ENCODE measurements at places on chromosomes 1 and 21. TPM values are rescaled to one million over a fixed set of nuclear protein-coding genes. Genes with fewer than 3 reads are reported as not detected.
A peak's percentile ranks its signal among the peaks of the same experiment; 100 is the strongest.

- no peak for DNase-seq
Observed at GRCh38 chr1:218529646-218530300, 184.6 kb downstream of the TGFB2 start.

The MCL1 gene
- polyA plus RNA-seq: 200 TPM

- DNase-seq: no peak
Observed at GRCh38 chr1:185049670-185050069, 4.3 kb downstream of the RNF2 start.

The VTCN1 gene
- polyA plus RNA-seq: 24.9 TPM

- no peak for DNase-seq
Observed at GRCh38 chr1:204600968-204601367, 84.6 kb downstream of the LRRN2 start.

DNA sequence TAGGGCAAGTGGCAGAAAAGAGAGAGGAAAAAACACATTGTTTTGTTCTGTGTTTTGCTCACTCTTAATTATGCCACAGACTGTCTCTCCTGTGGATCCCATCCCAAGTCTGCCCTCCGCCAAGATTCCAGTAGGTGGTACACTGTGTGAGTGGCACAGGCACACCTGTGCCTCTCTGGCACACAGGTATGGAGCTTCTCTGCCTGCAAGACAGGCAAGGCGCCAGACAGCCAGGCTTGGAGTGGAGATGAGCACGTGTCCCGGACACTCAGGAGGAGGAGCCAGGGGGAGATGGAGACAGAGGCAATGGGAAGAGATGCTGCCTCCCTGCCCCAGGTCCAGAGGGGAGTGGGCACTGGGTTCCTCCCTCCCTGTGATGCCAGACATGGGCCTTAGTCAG lies 6.5 kb upstream of the GRIK3 start:
- no peak for DNase-seq

The GPR52 gene
- polyA plus RNA-seq: not detected

GRCh38 chr1:235253219-235253962 lies 74.6 kb downstream of the ARID4B start:
- DNase-seq: peak; percentile 50

The PCSK9 gene
- 0.95 TPM for polyA plus RNA-seq

- no peak for DNase-seq
Observed at GRCh38 chr1:85091671-85092280, 43.5 kb upstream of the MCOLN3 start.

The CFAP57 gene
- 5.4 TPM for polyA plus RNA-seq

The PLA2G2C gene
- 0.10 TPM for polyA plus RNA-seq

- DNase-seq: no peak
Observed at GRCh38 chr1:178071811-178072210, 22.1 kb upstream of the RASAL2 start.

The ACTL8 gene
- not detected for polyA plus RNA-seq

- DNase-seq: no peak
Observed at GRCh38 chr1:47406966-47407365, 9.1 kb upstream of the FOXE3 start.

DNA sequence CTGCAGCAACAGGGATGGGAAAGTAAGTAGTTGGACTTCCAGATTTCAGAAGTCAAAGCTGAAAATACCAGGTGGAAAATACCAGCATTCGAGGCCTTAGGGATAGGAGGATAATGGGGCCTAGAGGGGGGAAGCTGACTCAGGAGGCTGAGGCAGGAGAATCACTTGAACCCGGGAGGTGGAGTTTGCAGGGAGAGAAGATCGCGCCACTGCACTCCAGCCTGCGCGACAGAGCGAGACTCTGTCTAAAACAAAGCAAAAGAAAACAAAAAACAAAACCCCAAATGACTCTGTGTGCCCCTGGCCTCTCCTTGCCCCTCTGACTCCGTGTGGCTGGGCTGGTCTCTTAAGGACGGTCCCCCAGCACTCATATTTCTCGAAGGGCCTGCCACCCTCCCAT lies 3.4 kb downstream of the SH2D2A start:
- no peak for DNase-seq

DNA sequence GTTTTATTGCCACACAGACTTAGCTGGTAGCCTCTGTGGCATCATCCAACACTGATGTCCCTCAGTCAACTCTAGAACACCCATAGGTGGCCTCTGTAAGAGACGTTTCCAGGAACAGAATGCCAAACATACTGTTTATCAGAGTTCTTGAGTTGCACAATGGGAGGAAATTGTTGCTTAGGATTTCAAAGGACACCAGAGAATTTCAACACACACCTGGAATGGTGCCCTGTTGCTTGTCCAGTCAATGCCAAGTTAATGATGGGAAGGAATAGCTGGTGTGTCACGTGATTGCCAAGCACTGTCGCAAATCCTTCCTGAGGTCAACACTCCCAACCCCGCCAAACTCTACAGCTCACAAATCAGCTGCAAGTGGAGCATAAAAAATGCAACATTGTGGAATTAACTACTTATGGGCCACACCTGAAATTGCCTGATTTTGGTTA lies 28.6 kb upstream of the DUSP23 start:
- DNase-seq: no peak

GRCh38 chr1:222543817-222544216 lies 4.1 kb downstream of the HHIPL2 start:
- DNase-seq: no peak

The KRTAP19-3 gene
- not detected for polyA plus RNA-seq

The IL20 gene
- polyA plus RNA-seq: not detected

DNA sequence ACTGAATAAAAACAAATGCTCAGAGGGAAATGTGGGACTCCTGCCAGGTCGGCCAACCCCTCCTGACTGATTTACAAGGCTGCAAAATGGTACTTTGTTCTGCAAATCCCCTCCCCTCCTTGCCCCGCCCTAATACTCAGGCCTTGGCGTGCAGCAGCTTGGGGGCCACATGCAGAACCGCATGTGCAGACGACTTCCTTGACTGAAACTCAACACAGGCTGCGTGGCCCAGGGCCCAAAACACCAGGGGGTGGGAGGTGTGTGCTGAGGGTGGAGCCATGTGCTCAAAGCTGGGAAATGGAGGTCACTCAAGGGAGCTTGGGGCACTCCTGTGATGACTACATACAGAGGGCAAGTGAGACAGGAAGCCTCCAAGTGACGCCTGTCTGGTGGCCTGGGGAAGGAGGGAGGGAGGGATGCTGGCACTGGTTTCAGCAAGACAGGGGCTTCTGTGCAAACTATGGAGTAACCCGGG lies 87.2 kb downstream of the MRPL37 start:
- peak; percentile 81 for DNase-seq

GRCh38 chr21:17548262-17548661 lies 35.4 kb downstream of the CXADR start:
- no peak for DNase-seq

DNA sequence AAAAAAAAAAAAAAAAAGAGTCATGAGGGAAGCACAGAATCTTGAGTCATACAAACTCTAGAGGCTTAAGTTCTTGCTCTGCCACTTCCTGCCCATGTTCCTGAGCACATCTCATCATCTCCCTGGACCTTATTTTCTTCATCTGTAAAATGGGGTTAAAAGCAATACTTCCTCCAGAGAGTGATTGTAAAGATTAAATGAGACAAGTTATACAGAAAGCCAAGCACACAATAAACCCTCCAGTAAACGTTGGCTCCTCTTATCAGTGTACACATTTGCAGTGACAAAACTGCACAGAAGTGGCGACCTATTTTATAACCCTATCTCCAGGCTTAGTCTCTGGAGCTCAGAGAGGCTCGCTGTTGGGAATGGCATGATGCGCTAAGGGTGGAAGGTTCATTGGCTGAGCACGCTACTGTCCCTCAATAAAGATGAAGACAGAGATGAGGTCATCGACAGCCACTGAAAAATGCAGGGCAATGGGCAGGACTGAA lies 82.1 kb downstream of the RRAGC start:
- no peak for DNase-seq

- DNase-seq: no peak
Observed at GRCh38 chr1:15692121-15692682, 8.1 kb downstream of the PLEKHM2 start.

- peak; percentile 31 for DNase-seq
Observed at GRCh38 chr1:186838380-186839040, 9.8 kb downstream of the PLA2G4A start.

GRCh38 chr21:44846485-44847260 lies 26.8 kb downstream of the PTTG1IP start:
- no peak for DNase-seq

DNA sequence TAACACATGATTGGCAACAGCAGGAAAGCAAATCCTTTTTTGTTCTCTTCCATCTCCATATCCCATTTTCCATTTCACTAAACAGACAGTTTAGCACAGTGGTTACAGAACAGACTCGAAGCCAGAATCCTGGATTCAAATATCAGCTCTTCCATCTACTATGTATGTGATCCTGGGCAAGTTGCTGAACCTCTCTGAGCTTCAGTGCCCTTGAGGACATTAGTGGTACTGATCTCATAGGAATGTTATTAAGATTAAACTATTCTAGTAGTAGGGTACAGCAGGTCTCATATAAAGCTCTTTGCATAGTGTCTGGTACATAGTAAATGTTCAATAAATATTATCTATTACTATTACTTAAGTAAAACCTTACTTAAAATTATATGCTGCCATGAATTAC lies 13.8 kb upstream of the HHIPL2 start:
- no peak for DNase-seq

GRCh38 chr1:114355240-114355639 lies 155.8 kb downstream of the TRIM33 start:
- DNase-seq: no peak

Data from left kidney (tissue), 8 donors.